ENCODE measurements at places on chromosomes 3 and 15. TPM values are rescaled to one million over a fixed set of nuclear protein-coding genes. Genes with fewer than 3 reads are reported as not detected.

Gene PRSS50
- 0.14 TPM for polyA plus RNA-seq

Gene IQCH
- polyA plus RNA-seq, result 0.34 TPM

GRCh38 chr15:71083349-71083748 lies 31.9 kb upstream of the THSD4 start:
- DNase-seq, result peak; percentile 56

DNA sequence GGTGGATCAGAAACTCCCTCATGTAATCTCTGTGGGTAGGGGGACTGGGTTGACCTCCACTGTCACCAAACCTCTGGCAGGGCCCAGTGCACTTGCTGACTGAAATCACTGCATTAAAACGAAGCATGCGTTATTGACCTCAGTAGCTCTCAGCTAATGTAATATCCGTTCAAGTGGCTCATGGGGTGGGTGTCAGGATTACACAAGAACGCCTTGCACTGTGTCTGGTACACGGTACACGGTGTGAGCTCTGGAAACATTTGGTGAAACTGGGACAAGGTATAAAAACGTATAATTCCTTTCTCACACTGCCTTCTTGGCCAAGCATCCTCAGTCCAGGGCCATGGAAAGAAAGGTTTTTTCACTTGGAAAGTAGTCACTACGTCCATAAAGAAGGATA lies 11.9 kb downstream of the LRTM1 start:
- DNase-seq, result no peak
